CD4-positive, alpha-beta T cell treated with Interleukin-12 subunit alpha and Interleukin-12 subunit beta, for 1 hour (primary cell): ENCODE measurements at places on chromosomes 5 and 9.
A peak's percentile ranks its signal among the peaks of the same experiment; 100 is the strongest.

DNA sequence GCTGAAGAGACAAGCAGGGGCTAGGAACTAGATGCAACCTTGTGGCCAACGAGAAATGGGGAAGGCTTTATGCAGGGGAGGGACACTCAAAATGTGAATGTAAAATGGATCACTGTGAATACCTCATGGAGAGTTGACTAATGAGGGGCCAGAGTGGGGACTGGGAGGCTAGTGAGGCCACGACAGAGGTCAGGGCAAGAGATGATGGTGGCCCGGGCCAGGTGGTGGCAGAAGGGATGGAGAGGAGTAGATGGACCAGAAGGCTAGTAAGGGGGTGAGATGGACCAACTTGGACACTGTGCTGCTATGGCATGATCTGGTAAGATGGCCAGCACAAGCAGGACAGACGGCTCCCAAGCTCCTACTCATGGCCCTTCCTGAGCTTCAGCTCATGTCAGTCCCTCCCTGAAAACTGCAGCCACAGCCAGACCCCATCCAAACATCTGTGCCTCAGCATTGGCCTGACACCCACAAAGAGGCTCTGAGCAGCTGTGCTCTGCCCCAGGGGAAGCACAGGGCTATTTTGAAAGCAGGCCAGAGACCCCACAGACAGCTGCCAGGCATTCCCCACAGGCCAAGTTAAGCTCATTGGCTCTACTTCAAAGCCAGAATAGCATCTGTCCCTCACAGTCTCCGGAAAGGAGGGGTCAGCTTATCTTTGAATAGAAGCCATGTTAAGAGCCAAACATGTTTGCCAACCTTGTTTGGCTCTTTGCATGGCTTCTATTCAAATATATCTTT lies 22.1 kb downstream of the P4HA2 start:
- no peak for DNase-seq

- no peak for DNase-seq
Observed at GRCh38 chr5:164672205-164672604, 1166.8 kb downstream of the MAT2B start.

GRCh38 chr9:70668751-70669150 lies 254.3 kb upstream of the KLF9 start:
- DNase-seq: no peak

DNA sequence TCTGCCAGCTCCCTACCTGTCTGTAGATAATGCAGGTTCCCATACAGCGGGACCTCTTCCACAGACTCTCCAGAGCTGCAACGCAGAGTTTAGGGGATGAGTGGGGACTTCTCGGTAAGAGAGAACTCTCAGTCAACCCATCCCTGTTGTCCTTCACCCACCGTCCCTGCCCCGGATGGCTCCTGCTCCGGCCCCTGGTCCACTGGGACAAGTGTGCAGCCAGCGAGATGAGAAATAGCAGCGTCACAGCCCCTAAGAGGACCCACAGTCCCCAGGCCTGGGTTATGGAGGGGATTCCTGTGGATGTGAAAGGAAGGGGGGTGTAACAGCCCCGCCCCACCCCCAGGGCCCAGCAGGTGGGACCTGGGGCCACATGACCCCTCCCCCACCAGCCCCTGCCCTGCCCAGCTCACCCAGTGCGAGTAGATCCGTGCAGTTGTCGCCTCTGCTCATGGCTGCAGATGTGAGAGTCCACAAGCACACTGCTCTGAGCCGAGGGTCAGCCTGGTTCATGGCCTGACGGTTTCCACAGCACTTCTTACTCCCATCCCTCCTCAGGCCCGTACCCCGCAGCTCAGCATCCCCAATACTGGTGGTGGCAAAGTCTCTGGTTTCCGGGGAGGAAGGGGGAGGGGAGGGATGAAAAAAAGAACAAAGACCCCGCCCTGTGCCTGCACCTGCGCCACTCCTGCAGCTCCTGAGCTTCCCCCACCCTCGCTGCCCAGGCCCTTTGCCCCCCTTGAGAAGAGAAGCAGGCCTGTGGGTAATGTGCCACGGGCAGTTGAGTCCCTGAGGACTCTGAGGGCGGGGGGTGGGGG lies at the start of gene SIT1:
Gene SIT1 (minus strand): TSS at position 591 of the 818 bp plus-strand sequence. CDS start 78 bp downstream, at position 513.
- DNase-seq: peak; percentile 48

- DNase-seq: no peak
Observed at GRCh38 chr5:71697967-71698366, 21.1 kb upstream of the CARTPT start.

DNA sequence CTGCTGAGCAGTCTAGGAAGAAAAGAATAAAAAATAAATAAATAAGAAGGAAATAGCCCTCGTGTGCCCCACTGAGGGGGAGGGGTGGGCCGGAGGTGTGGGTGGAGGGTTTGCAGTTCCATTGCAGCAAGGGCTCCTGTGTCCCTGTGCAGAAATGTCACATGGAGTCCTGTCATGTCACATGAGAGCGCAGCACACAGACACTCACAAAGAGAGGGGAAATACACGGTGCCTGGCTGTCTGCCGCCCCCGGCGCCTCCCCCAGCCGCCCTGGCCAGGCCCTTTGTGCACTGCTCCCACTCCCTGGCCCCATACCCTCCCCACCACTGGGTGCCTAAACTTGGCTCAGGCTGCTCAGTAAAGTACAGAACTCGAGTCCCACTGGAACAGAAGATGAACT lies 55.6 kb upstream of the SPTLC1 start:
- no peak for DNase-seq
